ENCODE measurements at places on chromosomes 5 and 9.

- DNase-seq: no peak
Observed at GRCh38 chr5:113806250-113806649, 292.8 kb downstream of the YTHDC2 start.

DNA sequence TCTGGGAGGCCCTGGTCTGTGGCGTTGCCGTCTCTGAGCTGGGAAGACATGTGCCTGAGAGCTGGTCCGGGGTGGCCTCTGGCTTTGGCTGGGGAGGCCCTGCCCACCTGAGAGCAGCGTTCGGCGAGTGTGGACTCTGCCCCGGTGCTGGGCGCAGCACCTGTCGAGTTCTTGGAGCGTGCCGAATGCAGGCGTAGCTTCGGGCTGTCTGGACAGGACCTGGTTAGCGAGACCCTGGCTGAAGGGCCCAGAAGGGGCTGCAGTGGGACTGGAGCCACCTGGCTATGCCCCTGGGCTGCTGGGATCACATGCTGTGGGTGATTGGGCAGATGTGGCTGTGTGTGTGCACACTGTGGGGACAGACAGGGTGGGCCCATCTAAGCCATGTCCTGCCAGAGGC is 56.5 kb downstream of the RXRA start:
- DNase-seq: no peak

- DNase-seq: no peak
Observed at GRCh38 chr5:32625547-32625946, 40.2 kb downstream of the SUB1 start.

DNA sequence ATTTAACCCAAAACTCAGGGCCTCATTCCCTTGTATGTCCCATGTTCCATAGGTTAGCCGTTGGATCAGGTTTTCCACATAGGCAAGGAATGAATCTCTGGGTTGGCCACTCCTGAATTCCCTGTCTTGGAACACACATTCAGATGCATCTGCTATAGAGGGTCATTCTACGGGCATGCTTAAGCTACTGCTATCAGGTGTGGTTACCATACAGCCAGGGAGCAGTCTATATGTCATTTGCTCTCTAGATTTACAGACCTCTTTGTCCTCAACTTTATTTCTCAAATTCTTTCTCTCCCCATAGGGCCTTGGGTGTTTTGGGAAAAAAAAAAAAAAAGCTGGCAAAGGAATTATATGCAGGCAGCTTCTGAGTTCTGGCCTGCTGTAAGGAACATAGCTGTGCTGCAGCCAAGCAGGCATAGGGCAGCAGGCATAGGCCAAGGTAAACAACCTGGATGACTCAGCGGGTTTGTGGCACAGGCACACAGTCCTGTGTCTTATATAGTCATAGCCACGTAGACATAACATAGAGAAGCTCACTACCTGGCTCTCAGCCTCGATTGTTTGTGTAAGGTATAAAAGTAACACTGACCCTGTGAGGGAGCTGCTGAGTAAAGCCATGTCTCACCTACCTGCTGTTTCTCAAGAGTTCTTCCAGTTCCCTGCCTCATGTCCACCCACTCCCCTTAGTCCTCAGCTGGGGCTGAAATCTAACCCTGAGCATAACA is 141.5 kb downstream of the OSTF1 start:
- DNase-seq: no peak

GRCh38 chr5:123505633-123506032 is 6.3 kb upstream of the CSNK1G3 start:
- no peak for DNase-seq

- DNase-seq: no peak
Observed at GRCh38 chr5:170290498-170290897, 7.1 kb downstream of the LCP2 start.

DNA sequence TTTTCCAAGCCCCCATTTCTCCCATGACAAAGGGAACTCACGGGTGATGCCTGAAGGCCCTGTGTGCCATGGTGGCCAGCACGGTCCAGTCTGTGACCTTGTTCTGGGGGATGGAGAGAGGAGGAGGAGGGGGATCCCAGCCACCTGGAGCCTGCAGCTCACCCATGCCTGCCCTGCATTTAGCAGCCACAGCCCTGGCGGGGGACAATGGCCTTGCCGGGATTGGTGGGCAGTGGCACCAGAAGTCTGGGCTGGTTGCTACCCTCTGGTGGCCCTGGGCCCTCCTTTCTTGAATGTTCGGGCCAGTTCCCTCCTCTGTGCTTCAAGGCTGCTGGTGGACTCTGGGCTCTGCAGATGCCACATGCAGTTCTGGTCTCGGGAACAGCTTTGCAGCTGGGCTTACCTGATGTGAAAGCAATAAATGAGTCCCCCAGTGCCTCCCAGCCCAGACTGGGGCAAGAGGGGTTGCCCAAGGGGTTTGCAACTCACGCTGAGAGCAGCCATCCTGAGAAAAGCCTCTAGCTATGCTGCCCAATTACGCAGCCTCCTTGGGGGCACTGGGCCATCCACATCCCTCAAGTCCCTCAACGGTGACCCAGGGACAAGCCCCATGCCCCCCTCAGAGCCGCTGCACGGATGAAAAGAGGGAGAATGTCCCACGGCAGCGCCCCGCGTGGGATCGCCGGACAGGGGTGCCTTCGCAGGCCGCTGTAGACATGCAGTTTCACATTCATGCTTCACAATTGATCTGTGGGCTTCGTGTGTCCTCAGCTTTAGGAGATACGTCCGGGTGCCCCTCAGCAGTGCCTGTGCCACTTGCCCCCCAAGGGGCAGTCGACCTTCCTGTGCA is 49.2 kb upstream of the FCN1 start:
- no peak for DNase-seq

- no peak for DNase-seq
Observed at GRCh38 chr9:23707249-23707648, 118.8 kb downstream of the ELAVL2 start.

GRCh38 chr5:73119451-73120157 is 771 bp upstream of the TMEM171 start:
- peak; percentile 36 for DNase-seq

GRCh38 chr5:42680046-42680445 is 76.6 kb upstream of the CCDC152 start:
- no peak for DNase-seq

DNA sequence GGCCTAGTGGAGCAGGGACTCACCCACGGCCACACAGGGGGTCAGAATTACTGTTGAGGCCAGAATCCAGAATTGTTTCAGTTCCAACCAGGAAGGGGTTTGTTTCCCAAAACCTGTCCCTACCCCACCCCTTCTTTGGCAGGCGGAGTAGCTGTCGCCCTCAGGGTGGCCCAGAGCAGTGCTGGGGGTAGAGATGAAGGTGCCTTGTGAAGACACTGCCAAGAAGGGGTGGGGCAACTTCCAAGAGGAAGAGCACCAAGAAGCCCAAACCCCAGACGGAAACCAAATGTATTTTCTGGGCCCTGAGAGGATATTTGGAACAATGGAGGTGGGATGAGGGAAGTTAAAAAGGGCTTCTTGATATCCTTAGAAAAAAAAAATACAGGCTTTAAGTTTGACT is 11.4 kb upstream of the NDST1 start:
- no peak for DNase-seq

DNA sequence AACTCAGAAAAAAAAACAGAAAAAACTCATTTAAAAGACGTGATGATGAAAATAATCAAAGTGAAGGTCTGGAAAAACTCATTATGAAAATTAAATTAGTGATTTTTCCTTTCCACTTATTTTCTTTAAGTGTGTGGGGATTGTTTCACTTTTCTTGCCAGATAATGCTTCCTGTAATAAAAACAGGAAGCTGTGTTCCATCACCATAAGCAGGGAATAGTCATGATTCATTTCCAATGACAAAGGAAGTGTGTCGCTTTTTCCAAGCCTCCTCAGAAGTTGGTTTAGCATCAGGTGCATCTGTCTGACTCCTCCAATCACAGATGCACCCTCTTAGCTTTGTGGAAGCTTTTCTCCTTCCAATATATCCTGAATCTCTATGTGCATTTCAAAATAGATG is 2068.7 kb downstream of the MAT2B start:
- DNase-seq: no peak

GRCh38 chr9:90007516-90008440 is 403.0 kb downstream of the GADD45G start:
- no peak for DNase-seq

All from effector memory CD4-positive, alpha-beta T cell (primary cell).